ENCODE measurements at places on chromosomes 1 and 21.

DNA sequence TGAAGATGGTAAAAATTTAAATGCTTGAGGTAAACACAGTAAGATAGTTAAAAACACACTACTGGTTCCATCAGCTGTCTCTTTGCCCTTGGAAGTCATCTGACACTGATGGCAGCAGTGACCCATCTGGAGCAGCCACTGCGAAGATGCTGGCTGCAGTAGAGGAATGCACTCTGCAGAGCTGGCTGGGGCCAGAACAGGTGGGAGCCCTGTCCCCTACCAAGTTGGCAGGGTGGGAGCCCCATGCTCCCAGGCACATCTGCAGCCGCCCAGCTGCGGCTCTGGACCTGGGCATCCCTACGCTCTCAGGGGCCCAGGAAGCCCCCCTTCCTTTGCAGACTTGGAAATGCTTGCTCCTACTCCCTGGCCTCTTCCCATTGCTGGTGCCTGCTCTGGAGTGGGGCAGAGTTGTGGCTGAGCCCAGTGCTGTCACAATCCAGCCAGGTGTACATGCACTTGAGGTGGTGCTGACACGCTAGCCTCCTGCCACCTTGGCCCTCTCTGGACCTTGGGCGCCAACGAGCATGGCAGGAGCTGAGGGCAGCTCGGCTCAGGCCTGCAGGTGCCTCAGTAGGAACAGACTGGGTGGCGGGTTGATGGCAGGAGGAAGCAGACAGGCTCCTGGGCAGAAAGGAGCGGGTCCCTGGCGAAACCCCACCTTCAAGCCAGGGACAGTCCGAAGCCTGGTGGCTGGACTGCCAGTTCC is 227.0 kb downstream of the FGGY start:
- no peak for DNase-seq

DNA sequence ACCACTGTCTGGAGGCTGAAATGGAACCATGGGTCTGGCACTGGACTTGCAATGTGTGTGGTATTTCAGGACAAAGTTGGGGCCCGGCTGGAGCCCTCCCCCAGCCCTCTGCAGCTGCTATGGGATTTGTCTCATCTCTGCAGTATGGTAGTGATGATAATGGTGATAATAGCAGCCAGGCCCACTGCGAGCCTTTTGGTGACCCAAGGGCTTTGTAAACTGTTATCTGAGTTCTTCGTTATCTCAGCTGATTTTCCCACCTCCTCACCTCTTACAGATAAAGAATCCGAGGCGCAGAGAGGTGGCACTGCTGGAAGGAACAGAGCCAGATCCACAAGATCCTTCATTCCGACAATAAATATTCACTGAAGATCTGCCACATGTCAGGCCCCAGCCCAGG is 11.7 kb upstream of the WNT4 start:
- no peak for DNase-seq

DNA sequence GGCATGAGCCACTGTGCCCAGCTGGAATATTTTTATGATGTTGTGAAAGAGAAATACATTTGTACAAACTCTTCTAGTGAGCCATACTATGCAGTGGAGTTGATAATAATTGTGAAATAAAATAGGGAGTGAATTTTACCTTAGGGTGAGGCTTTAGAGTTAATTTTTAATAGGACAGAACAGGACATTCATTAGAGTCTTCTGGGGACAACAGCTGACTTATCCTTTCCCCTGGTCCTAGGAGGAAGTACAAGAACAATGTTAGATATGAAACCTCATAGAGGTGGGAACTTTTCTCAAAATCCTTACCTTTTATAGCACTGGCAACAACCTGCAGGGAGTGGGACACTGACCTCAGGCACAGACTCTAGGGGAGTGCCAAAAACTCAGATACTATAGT is 21.9 kb downstream of the HAO2 start:
- no peak for DNase-seq

DNA sequence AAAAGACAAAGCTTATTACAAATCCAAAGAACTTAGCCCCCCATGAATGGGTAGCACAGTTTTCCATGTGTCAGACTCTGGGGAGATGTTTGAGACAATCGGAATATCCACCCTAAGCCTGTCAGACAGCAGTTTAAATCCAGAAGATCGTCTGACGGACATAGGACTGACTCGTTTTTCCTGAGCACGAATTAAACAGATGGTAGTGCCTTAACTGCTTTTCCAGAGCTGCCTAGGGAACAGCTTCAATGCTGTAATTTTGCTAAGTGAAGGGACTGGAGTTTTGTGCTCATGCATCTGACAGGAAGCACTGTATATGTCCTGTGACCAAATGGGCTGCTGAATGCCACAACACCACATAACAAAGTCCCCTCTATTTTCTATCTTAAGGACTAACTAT is 48.6 kb downstream of the PCNX2 start:
- no peak for DNase-seq

GRCh38 chr1:7558041-7558461 is 213.0 kb upstream of the VAMP3 start:
- DNase-seq: no peak

DNA sequence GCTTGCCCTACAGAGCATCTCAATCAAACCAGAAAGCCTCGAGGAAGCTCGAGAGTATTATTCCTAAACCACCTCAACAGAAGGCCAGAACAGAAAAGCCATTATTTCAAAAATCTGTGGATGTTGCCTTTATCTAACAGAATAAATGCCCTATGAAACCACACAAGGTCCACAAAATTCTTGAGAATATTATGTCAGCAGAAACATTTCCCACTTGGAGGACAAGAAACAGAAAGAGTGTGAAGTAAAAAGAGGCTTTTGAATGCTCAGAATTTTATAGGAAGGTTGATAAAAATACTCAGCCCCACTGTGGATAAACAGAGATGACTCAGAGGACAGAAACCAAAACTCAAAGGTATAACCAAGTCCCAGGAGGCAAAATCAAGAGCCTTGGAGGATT is 146.4 kb upstream of the LRRC7 start:
- no peak for DNase-seq

DNA sequence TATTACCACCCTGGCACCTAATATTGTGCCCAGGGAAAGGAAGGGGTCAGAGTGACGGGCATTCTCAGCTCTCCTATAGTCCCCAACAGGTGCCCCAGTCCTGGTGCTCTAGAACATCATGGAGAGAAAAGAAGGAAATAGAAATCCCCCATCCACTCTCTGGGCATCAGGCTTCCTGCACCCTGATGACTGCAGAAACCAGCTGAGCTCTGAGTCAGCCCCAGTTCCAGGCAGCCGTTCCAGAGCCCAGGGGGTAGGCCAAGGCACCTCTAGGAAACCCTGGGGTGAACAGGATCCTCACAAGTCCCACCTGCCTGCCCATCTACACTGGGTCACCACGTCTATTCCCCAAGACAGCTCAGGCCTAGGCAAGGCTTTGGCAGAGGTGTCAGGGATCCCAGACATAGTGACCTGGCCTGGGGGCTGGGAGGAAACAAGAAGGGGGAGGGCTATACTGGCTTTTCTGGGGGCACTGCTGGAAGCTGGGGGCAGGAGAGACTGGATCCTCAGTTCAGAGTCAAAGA is 709 bp downstream of the NECTIN4 start:
- DNase-seq: no peak

- no peak for DNase-seq
Observed at GRCh38 chr21:40254540-40255465, 387.6 kb downstream of the PCP4 start.

DNA sequence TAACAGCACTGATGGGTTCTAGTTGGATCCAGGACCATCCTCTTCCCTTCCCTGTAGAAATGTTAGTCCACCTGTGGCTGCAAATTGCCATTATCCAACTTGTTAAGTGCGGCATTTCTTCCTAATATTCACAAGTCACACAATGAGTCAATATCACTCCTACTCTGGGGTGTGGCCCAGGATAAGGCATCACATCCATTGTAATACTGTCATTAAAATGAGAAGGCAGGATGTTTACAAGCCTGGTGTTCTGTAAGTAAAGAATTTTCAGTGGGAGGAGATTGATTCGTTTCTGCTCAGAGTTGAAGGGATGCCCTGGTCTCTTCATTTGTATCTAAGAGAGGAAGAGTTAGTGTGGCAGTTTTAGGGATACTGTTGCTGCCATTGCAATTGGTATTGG is 18.1 kb upstream of the ARHGAP29 start:
- DNase-seq: no peak

DNA sequence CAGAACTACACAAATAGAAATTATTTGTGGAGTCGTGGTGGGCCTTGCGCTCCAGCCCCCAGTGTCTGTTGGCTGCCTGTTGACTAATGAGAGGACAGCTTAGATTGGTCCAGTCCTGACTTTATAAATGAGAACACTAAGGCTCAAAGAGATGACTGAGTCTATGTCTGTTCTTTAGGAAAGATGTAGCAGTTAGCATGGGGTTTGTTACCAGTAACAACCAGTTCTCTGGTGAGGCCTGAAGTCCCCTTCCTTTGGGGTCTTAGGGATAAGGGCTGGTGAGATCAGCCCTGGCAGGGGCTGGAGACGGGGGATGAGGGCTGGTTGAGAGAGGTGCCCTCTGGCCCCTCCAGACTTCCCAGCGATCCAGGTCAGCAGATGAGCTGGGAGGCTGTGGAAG is 9.1 kb downstream of the TOR3A start:
- DNase-seq: no peak

DNA sequence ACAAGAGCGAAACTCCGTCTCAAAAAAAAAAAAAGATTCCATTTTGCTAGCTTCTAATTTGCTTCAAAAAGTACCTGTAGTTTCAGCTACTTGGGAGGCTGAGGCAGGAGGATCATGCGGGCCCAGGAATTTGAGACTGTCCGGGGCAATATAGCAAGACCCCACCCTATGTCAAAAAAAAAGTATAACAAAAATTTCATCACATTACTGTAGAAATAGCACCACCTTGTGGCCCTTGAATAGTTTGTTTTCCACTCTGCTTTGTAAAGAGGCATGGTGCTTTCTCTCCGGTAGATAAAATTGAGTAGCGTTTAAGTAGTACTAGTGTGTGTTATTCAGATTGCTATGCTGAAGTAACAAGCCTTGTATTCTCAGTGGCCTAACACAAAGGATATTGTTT is 18.2 kb upstream of the MSTO1 start:
- peak; percentile 64 for DNase-seq

GRCh38 chr1:51768971-51769588 is 109.4 kb downstream of the NRDC start:
- peak; percentile 38 for DNase-seq

DNA sequence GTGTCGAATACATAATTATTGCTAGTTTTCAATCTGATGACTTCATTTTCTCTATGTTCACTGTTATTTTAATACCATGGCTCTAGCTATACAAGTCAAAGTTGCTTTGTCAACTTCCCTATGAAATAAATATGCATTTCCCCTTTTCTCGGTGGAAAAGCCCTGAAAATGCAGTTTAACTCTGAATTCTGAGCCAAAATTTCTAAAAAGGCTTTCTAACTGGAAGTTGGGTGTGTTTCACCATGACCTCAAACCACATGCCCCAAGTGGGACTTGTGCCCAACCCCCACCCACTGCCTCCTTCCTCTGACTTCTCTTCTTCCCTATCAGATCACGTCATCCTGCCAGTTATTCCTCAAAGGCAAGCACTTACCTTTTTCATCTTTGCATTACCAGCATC is 8.9 kb downstream of the MKNK1 start:
- peak; percentile 34 for DNase-seq

DNA sequence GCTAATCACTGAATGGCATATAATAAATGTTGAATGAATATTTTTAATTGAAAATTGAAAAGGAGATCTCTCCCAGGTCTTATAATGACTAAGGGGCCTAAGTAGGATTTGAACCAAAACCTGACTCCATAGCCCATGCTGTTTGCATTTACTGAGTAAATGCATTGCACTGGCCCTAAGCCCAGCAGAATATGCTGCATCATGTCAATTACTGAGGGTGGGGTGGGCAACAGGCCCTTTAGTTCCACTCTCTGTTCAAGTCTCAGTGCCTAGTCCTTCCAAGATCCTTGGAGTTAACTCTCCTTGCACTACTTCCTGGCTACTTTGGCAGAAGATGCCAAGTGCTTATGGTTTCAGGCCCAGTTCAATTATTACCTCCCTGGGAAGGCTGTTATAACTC is 203.8 kb upstream of the DAB1 start:
- no peak for DNase-seq

DNA sequence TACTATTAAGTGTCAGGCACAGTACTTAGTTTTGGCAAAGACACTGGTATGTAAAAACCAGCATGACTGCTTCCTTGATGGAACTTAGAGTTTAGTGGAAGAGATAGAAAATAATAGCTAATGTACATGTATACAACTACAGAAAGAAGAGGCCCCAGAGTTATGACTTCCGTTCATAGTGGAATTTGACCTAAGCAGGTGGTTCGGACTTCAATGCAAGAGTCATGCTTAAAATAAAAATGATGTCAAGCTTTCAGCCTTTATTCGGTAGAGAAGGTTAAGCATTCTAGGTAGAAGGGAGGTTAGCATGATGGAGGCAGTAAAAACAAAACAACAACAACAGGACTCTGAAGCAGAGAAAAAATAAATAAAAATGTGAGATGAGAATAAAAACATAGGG is 165.9 kb downstream of the KCNT2 start:
- DNase-seq: no peak

- DNase-seq: peak; percentile 39
Observed at GRCh38 chr1:165842671-165843129, 15.3 kb downstream of the UCK2 start.
